ENCODE measurements at places on chromosomes 16 and 17. TPM values are rescaled to one million over a fixed set of nuclear protein-coding genes. Genes with fewer than 3 reads are reported as not detected.
A peak's percentile ranks its signal among the peaks of the same experiment; 100 is the strongest.

LGALS9B gene
- total RNA-seq, result not detected

ALOX15 gene
- not detected for total RNA-seq

EXOC7 gene
- total RNA-seq, result 116 TPM

IQCK gene
- 1.1 TPM for total RNA-seq

TBC1D3 gene
- total RNA-seq, result not detected

KRTAP3-2 gene
- total RNA-seq, result not detected

HAPSTR1 gene
- 55.2 TPM for total RNA-seq

TNFRSF17 gene
- total RNA-seq, result not detected

CDIP1 gene
- total RNA-seq, result 62.7 TPM

MGAT5B gene
- 1.2 TPM for total RNA-seq

MYH1 gene
- total RNA-seq, result not detected

CACNG3 gene
- total RNA-seq, result not detected

INCA1 gene
- total RNA-seq, result 0.37 TPM

PHLPP2 gene
- total RNA-seq, result 19.0 TPM

KRT24 gene
- not detected for total RNA-seq

CCP110 gene
- total RNA-seq, result 31.4 TPM

DNA sequence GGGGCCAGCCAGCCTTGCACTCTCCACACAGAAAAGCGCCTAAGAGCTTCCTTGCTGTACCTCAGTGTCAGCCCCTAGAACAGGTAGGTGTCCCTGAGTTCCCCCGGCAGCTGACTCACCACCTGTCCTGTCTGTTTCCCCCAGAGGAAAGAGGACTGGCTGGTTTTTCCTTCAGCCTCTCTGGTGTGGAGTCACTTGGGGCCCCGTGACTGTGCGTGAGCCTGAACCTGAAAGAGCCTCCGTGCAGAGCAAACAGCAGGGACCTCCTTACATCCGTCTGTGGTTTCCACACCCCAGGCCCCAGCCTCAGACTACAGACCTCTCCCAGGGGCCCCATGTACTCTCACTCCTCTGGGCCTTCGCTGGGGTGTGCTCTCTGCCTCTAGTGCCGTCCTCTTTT is 87.8 kb downstream of the GNAO1 start:
- peak; percentile 41 for DNase-seq

DNA sequence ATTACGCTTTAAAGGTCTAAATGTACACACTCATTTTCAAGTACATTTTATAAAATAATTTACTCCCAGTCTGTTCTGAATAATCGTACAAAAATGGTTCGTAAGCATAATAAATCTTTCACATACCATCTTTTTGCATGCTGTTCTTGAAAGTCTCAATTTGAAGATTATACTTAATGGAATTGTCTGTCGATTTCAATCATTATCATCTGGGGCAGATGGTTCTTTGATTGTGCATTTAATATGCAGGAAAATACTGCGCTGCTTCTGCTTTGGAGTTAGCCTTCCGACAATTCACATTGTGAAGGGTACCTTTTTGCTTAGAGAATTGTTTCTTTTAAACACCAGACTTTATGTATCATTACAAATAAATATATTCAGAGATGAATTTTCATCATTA is 262.8 kb downstream of the ABCC12 start:
- no peak for DNase-seq

GRCh38 chr17:43914451-43914850 is 7.1 kb upstream of the MPP2 start:
- no peak for DNase-seq

DNA sequence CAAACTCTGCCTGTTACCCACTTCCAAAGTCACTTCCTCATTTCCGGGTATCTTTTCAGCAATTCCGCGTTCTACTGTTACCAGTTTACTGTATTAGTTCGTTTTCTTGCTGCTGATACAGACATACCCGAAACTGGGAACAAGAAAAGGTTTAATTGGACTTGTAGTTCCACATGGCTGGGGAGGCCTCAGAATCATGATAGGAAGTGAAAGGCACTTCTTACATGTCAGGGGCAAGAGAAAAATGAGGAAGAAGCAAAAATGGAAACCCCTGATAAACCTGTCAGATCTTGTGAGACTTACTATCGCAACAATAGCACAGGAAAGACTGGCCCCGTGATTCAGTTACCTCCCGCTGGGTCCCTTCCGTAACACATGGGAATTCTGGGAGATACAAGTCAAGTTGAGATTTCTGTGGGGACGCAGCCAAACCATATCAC is 30.9 kb downstream of the PAFAH1B1 start:
- DNase-seq, result no peak

GRCh38 chr17:77645072-77646045 is 313.1 kb upstream of the TNRC6C start:
- DNase-seq, result peak; percentile 19

- DNase-seq, result no peak
Measured at GRCh38 chr16:15404792-15405191, 9.2 kb downstream of the MPV17L start.

- no peak for DNase-seq
Measured at GRCh38 chr16:11675561-11676511, 7.6 kb downstream of the SNN start.

GRCh38 chr16:87747626-87748414 is 18.0 kb downstream of the KLHDC4 start:
- DNase-seq, result no peak

DNA sequence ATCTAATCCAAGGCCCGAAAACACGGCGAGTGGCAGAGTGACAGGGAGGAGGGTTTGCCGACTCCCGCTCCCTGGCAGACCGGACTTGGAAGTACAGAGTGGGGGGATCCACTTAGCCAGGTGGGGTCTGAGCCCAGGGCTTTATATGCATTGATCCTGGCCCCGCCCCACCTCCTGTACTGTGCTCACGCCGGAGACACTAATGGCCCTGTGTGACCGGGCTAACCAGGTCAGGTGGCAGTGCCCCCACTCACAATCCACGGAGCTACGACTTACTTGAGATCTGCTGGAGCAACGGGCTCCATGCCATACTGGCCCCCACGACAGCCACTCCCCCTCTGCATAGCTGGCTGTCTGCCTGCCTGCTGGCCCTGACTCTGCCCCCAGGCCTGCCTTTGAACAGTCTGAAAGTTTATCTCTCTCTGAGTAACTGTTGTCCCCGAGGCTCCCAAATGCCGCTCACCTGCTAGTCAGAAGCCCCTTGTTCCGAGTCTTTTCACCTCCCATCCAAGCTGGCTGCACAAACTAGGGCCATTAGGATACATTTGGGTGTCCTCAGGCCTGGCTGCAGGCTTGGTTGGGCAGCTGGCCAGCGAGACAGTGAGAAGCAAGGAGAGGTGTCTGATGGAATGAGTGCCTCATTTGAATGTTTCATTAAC is 28.0 kb downstream of the CACNA1G start:
- DNase-seq, result no peak

GRCh38 chr17:61411261-61412142 is 11.9 kb downstream of the TBX2 start:
- DNase-seq, result no peak

DNA sequence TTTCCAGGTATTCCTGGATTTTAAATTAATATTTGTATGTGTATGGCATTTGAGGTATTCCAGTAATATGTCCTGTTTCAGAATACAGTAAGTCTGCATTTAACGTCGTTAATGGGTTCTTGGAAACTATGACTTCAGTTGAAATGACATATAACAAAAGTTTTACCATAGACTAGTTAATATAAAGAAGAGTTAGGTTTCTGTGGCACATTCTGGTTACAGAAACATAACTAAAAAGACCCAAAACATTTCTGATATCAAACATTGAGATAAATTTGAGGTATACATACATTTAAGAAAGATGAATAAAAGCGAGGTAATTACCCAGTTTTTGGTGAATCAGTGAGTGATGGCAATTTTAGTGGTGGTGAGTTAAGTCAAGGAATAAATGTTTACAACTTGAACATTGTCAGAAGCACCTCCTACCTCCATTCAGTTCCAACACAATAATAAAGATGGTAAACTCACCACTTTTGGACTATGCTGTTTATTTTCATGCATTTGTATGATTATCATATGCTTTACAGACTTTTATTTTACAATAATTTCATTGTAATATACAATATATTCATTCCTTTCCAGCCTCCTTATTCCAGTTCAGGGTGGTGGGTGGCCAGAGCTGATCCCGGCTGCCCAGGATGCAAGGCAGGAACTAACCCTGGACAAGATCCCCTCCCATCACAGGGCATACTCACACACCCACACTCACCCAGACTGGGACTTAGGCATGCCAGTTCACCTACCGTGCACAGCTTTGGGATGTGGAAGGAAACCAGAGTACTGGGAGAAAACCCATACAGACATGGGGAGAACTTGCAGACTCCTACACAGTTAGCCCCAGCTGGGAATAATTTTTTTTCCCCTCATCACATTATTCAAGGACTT is 9.7 kb downstream of the LUC7L3 start:
- no peak for DNase-seq

GRCh38 chr17:2947996-2948550 is 115.3 kb downstream of the OR1D5 start:
- no peak for DNase-seq

- no peak for DNase-seq
Measured at GRCh38 chr17:60944751-60945150, 267.1 kb downstream of the BCAS3 start.

- DNase-seq, result no peak
Measured at GRCh38 chr17:77745702-77746101, 212.8 kb upstream of the TNRC6C start.

- DNase-seq, result no peak
Measured at GRCh38 chr16:66447491-66447890, 20.4 kb downstream of the BEAN1 start.

DNA sequence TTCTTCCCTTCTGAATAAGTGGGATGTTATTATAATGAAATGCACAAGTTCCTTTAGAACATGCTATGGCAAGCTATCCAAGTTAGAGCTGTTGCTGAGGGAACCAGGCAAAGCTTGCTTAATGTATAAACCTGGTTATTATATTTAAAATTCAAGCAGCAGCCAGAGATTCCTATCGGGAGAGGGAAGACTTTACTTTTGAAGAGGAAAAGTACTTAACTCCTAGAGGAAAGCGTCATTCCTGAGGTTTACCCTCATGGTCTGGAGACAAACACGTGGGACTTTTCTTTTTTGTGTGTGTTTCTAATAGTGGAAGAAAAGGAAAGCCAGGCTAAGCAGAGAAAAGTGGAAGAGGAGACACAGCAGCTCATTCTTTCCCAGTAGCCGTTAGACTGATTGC is 39.9 kb upstream of the MYH10 start:
- DNase-seq, result no peak

DNA sequence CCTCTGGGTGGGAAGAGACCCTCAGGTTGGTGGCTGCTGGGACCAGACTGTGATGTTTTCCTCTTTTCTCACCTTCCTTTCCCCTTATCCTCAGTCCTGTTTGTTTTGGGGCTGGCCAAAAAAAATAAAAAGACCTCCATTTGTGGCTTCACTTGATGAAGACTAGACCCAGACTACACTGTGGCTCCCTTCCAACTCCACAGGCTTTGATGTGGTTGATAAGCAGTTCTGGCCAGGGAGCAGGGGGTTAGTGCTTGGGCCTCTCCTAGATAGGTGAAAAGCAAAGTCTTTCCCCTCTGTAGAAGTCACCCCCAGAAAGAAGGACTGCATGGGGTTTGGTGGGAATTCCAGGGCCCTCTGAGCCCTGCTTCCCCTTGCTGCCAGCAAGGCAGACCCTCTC is 11.2 kb upstream of the ADAM11 start:
- DNase-seq, result no peak

GRCh38 chr17:57993471-57994365 is 5.7 kb upstream of the VEZF1 start:
- no peak for DNase-seq

- no peak for DNase-seq
Measured at GRCh38 chr17:60473788-60474187, 51.5 kb downstream of the CHCT1 start.

DNA sequence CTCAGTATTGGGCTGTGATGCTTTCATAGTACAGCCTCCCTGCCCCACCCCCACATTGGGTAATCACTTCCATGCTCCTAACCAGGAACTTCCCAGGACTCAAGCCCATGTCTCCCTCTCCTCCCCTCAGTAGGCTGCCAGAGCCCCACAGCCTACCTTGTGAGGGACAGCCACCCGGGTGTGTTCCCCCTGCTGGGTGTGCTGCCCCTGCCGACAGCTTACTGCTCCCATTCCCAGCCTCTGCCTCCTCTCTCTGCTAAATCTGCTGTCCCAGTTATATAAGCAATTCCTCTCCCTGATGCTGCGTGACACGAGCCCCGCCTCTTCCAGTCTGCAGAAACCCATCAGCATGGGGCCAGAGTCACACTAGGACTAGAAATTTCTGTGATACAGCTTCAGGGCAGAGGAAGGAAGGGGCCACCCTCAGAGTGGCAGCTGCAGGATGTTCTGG is at the start of gene RSKR:
Gene RSKR, minus strand, starts transcription at position 255 of the 451 bp plus-strand sequence. Its CDS starts 24 bp downstream, at position 231.
- no peak for DNase-seq

DNA sequence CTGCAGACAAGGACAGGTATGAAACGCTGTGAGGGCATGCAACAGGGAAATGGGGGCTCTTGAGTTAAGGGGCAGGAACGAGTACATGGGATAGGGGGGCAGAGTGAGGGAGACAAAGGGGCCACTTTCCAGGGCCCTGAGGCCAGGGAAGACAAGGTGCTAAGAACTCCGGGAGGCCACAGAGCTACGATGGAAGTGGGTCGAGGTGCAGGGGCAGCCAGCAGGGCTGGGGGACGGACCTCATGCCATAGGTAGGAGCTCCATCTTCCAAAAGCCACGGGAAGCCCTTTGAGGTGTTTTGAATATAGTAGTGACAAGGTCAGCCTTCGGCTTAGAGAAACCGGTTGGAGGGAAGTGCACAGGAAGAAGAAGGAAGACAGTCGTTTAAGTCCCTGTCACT is 35.6 kb downstream of the RBFOX3 start:
- DNase-seq, result no peak

DNA sequence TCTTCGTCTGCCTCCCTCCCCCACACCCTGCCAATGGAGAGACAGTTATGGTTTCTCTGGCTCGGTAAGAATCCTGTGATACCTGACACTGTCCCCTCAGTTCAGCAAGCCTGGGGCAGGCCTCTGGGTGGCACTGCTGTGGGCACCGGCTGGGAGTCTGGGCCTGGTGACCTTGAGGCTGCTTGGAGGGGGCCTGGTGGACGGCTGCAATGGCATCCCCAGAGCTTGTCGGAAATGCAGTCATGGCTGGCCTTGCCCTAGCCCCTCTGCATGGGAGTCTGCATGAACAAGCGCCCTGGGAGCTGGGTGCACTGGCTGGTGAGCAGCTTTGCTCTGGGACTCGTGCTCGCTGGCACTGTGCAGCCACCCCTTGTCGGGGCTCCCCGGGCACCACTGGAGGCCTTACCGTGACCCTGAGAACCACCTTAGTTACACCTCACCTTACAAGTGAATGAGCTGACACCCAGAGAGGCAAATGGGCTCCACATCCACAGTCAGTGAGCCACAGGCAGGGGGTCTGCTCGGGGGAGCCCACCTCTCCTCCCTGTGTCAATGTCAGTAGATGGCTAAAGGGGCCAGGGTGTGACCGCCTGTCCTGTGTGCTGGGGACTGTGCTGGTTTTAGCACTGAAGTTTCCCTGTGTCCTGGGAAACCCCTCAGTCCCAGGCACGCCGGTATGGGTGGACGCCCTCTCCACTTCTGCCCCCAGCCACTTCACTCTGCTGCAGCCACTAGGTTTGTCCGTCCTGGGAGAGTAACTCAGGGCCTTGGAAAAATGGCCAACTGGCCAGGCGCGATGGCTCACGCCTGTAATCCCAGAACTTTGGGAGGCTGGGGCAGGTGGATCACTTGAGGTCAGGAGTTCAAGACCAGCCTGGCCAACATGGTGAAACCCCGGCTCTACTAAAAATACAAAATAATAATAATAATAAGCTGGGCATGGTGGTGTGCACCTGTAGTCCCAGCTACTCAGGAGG is 1.4 kb downstream of the LGALS3BP start:
- no peak for DNase-seq

GRCh38 chr16:56789360-56789759 is 59.4 kb downstream of the NUP93 start:
- peak; percentile 5 for DNase-seq
